Glomerular endothelial cell (primary cell): ENCODE measurements at places on chromosomes 2 and 18. TPM values are rescaled to one million over a fixed set of nuclear protein-coding genes. Genes with fewer than 3 reads are reported as not detected.

DNA sequence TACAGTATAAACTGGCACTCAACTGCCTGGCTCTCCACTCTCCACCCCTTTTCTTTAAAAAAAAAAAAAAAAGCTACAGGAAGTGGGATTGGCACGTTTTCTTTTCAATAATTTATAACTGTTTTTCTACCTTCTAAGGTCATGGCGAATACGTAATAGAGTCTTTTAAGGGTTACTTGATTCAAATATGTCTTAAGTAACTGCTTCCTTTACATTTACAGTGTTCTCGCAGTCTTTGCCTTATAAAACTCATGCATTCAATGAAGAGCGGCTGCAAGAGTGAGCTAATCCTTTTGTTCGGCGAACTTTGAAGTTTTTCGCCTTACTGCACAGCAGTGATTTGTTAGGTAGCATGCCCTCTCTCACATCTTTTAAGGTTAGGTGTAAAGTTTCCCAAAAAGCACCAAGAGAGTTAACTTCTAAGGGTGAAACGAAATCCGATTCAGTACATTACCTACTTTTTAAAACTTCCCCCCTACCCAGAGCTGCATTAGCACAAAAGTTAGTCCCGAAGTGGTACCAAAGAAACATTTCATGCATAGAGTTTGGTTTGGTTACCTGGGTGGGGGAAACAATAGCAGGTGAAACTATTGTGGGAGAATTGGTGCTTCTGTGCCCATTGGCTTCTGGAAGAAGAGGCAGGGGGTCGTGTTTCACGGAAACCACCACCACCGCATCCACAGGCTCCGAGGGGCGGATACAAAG is 2.0 kb downstream of the KCTD1 start:
- DNase-seq: no peak

DNA sequence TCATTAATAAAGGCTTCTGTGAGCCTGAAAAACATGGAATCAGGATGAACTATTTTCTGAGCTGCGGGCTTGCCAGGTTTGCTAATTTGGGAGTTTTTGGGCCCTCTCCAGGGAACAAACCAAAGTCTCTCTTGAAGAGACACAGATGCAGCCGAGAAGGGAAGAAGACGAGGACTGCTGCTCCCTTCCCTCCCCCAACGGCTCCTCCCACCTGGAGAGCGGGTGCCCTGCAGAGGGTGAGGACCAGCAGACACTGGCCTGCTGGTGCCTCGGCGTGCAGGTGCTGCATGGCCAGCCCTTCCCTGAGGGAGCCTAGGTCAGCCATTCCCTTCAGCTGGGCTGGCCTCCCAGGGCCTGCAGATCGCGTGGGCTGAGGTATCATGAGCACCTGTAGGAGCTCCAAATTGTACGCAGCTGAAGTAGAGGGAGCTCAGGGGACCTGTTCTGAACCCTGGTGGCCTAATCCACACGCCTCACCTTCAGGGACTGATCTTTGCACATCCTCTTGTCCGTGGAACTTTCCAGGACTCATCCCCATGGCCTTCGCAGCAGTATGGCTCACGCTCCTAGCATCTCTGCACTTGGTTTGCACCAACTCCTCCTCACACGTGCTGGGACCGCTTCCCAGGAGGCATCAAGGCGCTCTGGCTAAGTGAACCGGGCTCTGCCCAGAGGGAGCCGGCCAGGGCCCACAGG is 19.5 kb downstream of the EMX1 start:
- no peak for DNase-seq

DNA sequence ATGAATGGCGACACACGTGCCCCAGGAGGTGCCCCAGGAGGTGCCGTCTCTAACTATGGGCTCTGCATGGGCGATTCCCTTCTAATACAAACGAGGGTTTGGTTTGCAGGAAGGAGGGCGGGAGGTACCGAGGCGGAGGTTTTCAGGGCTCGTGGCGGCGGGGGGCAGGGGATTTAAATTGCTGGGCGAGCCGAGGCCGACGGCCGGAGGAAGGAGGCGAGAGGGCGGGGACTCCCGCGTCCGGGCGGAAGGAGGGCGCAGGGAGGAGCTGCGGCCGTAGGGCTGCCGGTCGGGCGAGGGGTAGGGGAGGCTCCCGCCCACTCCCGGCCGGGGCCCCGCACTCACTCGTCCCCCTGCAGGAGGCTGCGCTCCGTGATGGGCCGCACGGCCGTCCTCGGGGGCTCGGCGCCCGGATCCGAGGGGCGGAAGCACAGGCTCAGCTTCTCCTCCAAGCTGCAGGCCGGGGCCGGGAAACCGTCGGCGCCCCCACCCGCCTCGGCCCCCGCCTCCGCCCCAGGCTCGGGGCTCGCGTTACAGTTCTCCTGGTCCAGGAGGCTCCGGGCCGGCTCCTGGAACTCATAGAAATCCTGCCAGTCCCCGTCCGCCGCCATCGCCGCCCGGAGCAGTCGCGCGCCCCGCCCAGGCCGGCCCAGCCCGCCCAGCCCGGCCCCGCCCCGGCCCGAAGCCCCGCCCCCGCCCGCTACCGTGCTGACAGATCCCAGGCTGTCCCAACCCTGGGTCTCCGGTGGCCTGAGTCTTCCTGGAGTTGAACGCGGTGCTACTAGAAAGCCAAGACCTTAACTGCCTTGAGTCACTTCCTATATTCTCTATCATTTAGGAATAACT is at the start of gene FEZ2:
Gene FEZ2 (minus strand): TSS at position 637 of the 846 bp plus-strand sequence. CDS start 26 bp downstream, at position 611.
- peak; percentile 36 for DNase-seq

The C2orf72 gene
- 0.29 and 1.5 TPM in 2 replicates for total RNA-seq

GRCh38 chr18:32707147-32707546 is 65.7 kb downstream of the KLHL14 start:
- no peak for DNase-seq

The SALL3 gene
- 0.10 and 0.41 TPM in 2 replicates for total RNA-seq

DNA sequence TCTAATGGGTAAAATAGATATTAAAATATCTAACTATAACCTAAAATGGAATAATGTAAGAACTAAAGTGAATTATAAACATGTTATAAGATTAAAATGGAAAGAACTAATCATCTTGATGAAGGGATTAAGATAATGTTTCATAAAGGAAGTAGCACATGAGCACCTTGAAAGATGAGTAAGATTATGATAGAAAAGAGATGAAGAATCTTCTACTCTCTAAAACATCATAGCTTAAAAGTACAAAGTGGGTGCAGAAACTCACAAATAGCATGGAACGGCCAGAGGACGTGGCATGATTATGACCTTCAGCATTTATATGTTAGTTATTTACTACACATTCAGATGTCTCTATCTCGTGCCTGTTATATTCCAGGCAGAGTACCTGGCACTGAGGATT is 76.2 kb upstream of the COL5A2 start:
- DNase-seq: no peak

DNA sequence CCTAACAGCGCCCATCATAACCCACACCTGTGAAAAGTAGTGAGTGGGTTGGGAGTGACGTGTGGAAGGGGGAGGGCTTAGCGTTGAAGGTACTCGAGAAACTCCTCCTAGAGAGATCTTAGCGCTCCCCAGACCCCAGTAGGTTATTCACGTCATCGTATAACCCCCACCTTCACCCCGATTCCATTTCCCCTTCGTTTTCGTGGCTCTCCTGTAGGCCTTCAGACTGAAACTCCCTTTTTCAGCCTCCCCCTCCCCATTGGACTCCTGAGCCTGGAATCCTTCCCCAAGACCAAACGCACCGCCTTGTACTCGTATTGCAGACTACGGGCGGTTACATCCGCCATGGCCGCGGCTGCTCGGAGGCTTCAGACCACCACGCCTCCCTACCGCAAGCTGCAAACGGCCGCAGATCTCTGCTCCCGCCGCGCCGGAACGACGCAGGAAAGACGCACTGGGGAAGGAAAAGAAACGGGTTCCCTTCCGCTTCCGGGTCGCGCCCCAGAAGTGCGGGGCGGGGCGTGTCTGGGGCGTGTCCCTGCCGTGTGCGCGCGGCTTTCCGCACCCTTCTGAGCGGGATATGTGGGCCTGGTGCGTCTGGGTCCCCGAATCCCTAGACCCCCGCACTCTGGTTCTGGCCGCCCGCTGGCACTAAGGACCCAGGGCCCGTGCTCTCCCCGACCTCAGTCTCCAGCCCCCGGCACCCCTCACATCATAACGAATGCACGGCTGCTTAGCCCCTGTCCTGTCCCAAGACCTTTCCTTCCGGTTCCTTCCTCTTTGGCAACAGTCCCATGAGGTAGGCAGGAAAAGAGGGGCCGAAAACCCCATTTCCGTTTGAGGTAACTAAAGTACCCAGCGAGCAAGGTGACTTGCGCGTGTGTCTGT is at the start of gene SNRNP200:
Gene SNRNP200 (minus strand): TSS at position 456 of the 888 bp plus-strand sequence. CDS start 109 bp downstream, at position 347.
- no peak for DNase-seq

DNA sequence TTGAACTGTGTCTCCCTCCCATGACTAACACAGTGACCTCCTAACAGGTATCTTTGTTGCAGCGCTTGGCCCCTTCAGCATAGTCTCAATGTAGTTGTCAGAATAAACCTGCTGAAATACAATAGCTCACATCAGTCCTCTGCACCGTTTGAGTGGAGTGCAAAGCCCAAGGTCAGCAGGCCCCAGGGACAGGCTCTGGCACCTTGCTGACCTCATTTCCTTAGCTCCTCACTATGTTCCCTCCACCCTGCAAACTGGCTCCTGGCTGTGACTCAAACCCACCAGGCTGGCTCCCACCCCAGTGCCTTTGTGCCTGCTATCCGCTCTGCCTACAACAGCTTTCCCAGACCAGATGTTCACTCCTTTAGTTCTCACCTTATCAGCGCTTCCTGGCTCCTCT is 146.7 kb downstream of the LRATD1 start:
- no peak for DNase-seq

DNA sequence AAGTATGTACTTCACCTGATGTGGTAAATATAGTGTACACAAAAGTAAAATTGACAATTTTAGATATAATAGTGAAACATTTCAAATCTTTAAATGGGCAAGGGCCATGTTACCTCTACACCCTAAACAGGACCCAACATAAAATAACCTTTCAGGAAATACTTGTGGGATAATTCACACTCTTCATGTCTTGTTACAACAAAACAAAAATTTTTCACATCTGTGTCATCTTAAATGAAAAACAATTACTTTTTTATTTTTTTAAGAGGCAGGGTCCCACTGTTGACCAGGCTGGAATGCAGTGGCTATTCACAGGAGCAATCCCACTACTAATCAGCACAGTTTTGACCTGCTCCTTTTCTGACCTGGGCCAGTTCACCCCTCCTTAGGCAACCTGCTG is 42.1 kb downstream of the SRBD1 start:
- no peak for DNase-seq

- DNase-seq: no peak
These were observed 279.8 kb upstream of the SLC14A2 start for GRCh38 chr18:45335282-45336043.
